Left lung (tissue), 14 donors: ENCODE measurements at places on chromosomes 5 and 9.
A peak's percentile ranks its signal among the peaks of the same experiment; 100 is the strongest.

DNA sequence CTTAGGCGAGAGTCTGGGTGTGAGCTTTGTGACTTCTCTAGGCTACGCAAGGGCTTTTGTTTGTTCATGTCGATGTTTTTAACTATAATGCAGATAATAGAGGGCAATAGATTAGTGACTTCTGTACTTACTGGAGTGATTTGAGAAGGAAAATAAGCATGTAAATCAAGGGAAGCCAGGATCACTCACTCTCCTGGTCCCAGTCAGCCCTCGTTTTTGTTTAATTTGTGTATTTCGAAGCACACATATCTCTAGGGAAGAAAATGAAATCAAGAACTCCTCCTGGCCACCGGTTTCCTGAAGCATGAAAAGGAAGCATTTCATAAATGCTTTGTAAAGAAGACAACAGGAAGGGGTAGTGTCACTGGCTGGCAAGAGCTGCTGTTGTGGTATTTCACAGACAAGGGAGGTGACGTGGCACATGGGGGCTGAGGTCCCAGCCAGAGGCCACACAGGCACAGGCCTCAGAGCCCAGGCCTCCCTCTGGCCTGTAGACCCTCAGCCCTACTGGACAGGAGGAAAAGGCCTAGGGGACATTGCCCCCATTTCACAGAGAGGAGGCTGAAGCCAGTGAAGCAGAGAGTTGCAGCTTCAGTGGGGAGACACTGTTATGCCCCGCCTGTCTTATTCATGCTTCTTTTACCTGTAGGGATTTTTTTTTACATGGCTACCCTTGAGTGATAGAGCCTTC lies 34.1 kb downstream of the IRF1 start:
- peaks cover 95% of the 10 kb centered on the region for H3K4me1 ChIP-seq
- peaks cover 13% of the 10 kb centered on the region for H3K36me3 ChIP-seq
- peak overlapping the region; percentile 98 for H3K27ac ChIP-seq
- H3K27me3 ChIP-seq, result no peaks in the 10 kb centered on the region
- peak; percentile 87 for DNase-seq
- H3K4me3 ChIP-seq, result no peak overlapping the region

DNA sequence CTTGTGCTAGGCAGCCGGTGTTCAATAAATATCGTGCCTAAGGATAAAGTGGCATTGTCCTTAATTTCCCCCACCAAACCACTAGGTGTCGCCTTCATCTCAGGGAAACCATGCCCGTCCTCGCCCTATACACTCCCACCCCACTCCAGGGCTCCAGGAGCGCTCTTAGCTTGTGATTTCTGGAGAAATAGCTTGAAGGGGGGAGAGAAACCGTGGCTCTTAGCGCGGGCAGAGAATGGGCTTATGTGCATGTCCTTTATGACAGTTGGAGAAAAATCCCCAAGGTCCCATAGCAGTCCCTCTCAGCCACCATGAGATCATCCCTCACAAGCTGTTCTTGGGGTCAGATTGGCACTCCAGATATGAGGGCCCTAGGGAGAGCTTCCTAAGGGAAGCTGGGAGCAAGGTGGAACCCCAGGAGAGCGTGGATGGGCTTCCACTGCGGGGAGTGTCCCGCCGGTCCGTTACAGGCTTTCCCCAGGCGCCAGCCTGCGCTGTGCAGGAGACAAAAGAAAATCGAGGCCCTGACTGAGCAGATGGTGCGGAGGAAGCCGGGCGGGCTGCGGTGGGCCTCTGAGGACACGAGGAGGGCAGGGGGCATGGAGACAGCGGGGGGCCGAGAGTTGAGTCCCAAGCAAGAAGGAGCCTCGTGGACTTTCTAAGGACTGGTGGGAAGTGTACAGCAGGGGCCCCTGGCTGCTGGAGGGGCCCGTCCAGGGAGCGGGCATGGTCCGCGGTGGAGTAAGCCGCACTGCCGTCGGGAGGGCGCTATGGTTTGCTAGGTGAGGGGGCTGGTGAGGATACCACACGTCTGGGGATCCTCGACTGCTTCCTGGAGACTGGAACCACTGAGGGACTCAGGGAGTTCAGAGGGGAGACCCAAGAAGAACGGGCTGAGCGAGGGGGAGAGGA lies 750 bp upstream of the NPR2 start:
- H3K27ac ChIP-seq, result peak overlapping the region; percentile 50
- DNase-seq, result no peak
- no peaks in the 10 kb centered on the region for H3K36me3 ChIP-seq
- no peak overlapping the region for H3K4me3 ChIP-seq

DNA sequence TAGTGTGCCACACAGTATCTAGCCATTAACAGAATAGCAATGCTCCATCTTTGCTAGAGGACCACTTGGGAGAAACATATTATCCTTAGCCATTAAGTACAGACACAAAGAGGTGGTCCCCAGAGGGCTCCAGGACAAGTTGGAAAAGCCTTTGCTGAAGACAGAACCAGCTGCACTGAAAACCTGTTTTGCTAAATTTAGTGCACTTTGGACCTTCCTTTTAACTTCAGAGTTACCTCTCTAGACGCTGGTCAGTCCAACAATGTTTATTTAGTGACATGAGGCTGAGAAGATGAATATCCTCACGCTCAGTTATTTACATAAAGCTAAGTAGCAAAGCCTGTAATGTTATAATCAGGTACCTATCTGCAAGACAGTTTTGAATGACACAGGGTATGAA lies 265.0 kb upstream of the ZNF608 start:
- no peak overlapping the region for H3K27ac ChIP-seq
- H3K4me3 ChIP-seq, result no peak overlapping the region
- H3K4me1 ChIP-seq, result no peaks in the 10 kb centered on the region
- H3K36me3 ChIP-seq, result no peaks in the 10 kb centered on the region
- no peak for DNase-seq

DNA sequence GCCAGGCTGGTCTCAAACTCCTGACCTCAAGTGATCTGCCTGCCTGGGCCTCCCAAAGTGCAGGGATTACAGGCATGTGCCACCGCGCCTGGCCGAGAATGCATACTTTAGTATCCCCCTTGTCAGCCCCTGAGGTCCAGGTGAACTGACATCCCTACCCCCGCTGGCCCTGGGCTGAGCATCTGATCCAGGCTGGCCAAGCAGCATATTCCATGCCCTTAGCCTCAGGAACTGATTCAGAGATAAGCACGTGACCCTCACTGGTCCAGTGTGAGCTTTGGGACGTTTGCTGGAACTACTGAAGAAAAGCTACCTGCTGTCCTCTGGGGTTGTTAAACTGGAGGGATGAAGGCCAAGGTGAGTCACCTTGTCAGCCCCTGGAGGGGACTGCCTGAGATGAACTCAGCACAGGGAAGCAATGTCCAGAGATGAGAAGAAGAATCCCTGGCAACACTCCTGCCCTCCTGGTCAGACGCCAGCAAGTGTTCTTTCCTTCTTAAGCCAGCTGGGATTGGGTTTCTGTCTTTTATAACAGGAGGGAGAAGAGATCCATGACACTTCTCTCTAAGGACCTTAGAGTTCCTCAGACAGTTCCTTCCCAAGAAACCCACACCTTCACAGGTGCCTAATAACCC lies 59.1 kb upstream of the FBXW11 start:
- no peak for DNase-seq
- no peaks in the 10 kb centered on the region for H3K27me3 ChIP-seq
- H3K27ac ChIP-seq, result no peak overlapping the region
- H3K4me1 ChIP-seq, result no peaks in the 10 kb centered on the region

- H3K27me3 ChIP-seq, result no peaks in the 10 kb centered on the region
- H3K4me1 ChIP-seq, result no peaks in the 10 kb centered on the region
- no peaks in the 10 kb centered on the region for H3K36me3 ChIP-seq
- H3K27ac ChIP-seq, result no peak overlapping the region
- no peak for DNase-seq
Observed at GRCh38 chr5:64869419-64869818, 100.7 kb downstream of the CWC27 start.

GRCh38 chr9:72588336-72588735 lies 66.9 kb downstream of the TMC1 start:
- DNase-seq, result peak; percentile 24
- H3K4me3 ChIP-seq, result no peak overlapping the region
- H3K36me3 ChIP-seq, result no peaks in the 10 kb centered on the region
- H3K27ac ChIP-seq, result no peak overlapping the region
- no peaks in the 10 kb centered on the region for H3K27me3 ChIP-seq

DNA sequence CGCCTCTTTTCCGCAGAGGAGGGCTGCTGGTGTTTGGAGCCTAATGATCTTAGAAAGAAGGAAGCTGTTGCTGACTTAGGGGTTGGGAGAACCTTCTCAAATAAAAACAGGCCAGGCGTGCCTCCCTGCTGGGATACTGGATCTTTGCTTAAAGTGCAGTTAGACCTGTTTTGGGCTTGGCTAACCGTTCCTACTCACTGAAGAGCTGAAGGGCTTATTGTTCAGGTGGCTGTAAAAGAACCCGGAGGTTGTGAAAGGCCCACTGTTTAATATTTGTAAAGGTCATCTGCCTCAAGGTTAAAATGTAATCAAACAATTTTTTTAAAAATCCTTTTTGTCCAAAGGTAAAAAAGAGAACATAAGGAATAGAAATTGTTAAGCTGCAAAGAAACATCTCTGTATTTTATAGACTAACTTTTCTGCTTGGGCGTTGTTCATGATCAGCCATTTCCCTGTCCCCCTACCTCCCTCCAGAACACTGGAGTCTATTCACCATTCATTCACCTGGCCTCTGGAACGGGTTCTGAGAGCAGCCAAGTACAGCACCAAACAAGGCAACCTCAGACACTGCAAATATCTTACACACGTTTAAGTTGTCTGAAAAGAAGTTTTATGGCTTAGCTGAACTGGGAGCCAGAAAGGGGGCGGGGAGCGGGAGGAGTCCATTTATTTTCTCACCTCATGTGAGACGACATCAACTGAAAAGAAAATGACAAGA lies 18.6 kb upstream of the MTMR12 start:
- H3K27ac ChIP-seq, result no peak overlapping the region
- H3K4me3 ChIP-seq, result no peak overlapping the region
- H3K27me3 ChIP-seq, result no peaks in the 10 kb centered on the region
- no peak for DNase-seq

DNA sequence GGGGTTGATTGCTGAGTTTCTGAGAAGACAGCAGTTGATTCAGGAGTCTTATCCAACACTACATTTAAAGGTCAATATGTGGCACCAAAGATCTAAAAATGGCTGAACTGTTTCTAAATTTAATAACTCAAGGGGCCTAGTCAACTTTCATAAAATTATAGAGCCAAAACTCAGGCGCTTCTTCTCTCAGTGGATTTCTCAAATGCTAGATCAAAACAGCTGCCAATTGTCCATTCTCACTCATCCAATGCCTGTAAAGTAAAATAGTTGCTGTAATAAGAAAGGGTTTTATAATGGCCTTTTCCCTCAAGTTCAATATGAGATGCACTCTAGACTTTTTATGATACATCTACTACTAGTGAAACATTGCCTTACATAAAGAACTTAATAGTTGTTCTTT lies 26.5 kb downstream of the ADAMTSL1 start:
- no peak overlapping the region for H3K27ac ChIP-seq
- H3K27me3 ChIP-seq, result no peaks in the 10 kb centered on the region
- no peak overlapping the region for H3K4me3 ChIP-seq
- DNase-seq, result peak; percentile 47
- no peaks in the 10 kb centered on the region for H3K36me3 ChIP-seq

DNA sequence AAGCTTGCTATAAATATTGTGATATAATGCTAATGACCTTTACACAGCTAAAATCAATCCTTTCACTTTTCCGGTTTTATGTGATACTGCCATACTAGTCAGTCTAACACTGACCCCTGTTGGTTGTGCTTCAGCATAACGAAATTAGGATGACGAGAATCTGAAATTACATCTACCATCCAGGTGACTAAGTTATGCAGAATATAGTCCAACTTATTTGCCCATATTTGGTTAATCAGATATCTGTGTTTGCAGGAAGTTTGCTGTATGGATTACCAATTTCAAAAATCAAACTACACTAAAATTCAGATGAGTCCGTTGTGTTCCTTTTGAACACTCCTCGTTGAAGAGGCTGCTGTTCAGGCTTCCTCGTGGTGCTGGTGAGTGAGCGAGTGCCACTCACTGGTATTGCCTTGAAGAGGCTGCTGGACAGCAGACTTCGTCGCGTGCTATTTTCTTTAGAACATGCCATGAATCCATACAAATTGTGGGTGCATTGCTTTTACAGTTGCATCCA lies 32.5 kb downstream of the TENT4A start:
- no peak overlapping the region for H3K4me3 ChIP-seq
- H3K4me1 ChIP-seq, result no peaks in the 10 kb centered on the region
- no peaks in the 10 kb centered on the region for H3K36me3 ChIP-seq
